Right kidney (tissue), 9 donors: ENCODE measurements at places on chromosomes 3 and 15.

- no peak for DNase-seq
Measured at GRCh38 chr15:59199626-59200465, 6.8 kb upstream of the LDHAL6B start.

- DNase-seq, result peak; percentile 63
Measured at GRCh38 chr3:195154793-195155535, 116.0 kb downstream of the XXYLT1 start.

- no peak for DNase-seq
Measured at GRCh38 chr15:69535998-69536397, 83.4 kb downstream of the RPLP1 start.

DNA sequence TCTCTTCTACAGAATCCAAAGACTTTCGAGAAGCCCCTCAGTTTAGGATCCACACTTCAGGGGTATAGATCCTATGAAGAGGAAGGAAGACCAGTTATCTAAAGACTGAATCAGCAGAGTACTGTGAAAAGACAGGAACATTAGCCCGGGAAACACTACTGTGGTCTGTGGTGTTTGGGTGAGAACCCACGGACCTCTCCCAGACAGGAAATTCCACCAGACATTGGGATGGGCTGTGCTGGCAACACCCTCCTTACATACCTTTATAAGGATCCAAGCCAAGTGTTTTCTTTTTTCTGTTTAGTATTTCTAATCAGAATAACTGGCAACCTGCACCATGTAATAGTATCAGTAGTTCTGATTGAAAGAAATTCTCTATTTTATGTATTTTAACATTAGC is 14.1 kb downstream of the TMEM207 start:
- DNase-seq, result no peak

DNA sequence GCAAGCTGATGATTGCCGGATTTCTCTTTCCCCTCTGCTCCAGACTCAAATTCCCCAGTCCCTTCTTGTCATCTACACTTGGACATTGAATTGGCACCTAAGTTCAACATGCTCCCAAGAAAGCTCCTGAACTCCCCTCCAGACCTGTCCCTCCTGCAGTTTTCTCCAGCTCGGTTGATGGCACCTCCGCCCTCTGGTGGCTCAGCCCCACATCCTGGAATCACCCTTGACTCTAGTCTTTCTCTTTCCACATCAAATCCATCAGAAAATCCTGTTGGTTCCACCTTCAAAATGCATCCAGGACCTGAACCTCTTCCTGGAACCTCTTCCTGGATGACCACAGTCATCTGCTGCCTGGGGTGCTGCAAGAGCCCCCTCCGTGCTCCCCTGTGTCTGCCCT is 60.1 kb downstream of the RASGRF1 start:
- DNase-seq, result no peak

DNA sequence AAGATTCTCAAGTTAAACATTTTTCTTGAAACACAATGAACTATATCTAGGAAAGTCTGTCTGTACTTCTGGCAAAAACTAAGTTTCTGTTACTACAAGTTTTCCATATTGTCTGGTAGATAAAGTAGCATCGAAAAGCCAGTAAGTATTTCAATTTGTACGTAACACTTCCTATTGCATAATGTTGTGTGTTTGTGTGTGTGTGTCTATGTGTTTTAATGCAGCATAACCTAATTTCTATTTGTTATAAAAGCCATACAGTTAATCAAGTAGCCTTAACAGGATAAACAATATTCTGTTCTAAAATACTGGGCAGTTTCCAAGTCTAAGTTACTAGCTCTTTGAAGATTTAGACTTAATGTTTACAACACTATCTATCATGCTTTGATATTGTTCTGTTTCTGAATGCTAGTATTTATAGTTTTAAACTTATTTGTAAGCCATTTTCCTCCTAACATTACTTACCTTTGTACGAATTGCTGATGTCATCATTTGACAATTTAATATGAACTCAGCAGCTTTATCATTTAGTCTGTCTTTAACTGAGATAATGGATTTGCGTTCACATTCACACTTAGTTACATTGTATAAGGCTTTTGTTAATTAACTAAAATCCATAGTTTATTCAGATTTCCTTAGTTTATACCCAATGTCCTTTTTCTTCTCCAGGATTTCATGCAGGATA is 163.9 kb downstream of the CBLB start:
- DNase-seq, result no peak

- DNase-seq, result no peak
Measured at GRCh38 chr3:113594066-113594465, 61.7 kb downstream of the SIDT1 start.

- no peak for DNase-seq
Measured at GRCh38 chr15:62109982-62110851, 43.4 kb downstream of the C2CD4A start.

- no peak for DNase-seq
Measured at GRCh38 chr3:158098834-158099424, 7.3 kb downstream of the SHOX2 start.

DNA sequence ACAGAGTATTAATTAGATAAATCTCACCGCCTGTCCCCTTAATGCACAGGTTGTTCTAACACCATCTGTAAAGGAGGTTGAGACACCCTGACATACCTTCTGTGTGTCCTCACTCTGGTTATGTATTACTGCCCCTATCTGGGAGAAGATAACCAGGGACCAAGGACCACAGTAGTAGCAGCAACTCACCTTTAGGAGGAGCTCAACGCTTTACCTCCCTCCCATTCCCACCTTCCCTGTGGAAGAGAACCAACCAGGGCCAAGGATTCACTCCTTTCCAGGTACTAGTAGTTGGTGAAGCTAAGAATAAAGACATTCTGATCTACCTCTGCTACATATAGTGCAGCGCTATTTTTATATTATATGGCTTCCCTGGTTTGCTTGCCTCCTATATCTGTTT is 232.6 kb downstream of the MEX3B start:
- DNase-seq, result no peak

GRCh38 chr3:165523801-165524200 is 313.4 kb downstream of the BCHE start:
- DNase-seq, result no peak

- DNase-seq, result no peak
Measured at GRCh38 chr15:65466901-65467300, 44.2 kb upstream of the IGDCC4 start.

DNA sequence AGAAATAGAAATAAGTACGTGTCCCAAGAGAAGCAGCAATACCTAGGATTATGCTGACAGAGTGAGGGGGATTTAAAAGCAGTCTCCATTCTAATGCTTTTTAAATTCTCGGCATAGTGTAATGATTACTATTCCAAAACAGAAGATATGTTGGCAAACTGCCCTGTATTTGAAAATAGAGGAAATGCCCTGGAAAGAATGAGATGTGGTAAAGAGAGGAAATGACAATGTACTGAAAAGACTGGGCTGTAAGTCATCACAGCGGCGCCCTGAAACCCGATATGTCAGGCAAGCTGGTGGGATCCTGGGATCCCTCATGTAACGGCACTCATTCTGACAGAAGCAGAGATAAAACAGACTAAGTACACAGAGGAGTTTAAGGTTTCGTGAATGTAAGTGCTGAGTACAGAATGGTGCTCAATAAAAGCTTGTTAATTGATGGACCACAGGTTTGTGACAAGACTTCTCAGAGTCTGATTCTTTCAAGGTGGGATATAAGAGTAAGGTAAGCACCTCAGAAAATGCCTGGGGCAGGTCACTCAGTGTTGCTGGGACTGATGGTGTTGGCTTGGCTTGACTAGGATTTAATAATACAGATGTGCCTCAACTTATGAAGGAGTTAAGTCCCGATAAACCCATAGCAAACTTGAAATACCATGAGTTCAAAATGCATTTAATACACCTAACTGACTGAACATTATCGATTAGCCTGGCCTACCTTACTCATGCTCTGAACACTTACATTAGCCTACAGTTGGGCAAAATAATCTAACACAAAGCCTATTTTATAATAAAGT is 91.4 kb downstream of the NFKBIZ start:
- DNase-seq, result no peak

DNA sequence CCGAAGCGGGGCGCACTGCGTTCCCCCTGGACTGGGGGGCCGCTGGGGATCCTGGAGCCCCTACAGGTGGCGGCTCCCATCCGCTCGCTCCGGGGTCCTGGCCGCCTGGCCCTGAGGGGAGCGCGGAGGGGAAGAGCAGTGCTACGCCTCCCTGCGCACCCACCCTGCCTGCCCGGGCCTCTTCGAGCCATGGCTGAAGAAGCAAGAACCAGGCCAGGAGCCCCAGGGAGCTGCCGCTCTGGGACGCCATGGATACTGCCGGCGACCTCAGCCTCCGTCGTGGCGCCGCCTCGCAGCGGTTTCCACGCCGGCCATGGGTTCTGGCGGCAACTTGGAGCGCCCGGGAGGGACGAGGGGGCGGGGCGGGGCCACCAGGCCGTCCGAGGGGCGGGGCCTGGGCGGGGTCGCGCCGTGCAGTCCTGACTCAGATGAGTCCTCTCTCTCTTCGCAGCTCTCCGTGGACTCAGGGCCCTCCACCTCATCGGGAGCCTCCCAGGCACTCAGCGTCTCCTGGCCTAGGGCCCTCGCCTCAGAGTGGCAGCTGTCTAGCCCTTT is 50.9 kb downstream of the MYL3 start:
- DNase-seq, result peak; percentile 83

GRCh38 chr15:68209735-68210408 is 4.7 kb upstream of the CALML4 start:
- no peak for DNase-seq

- no peak for DNase-seq
Measured at GRCh38 chr15:64892847-64893403, 18.8 kb upstream of the ANKDD1A start.

- no peak for DNase-seq
Measured at GRCh38 chr3:17398959-17399551, 343.4 kb downstream of the TBC1D5 start.

DNA sequence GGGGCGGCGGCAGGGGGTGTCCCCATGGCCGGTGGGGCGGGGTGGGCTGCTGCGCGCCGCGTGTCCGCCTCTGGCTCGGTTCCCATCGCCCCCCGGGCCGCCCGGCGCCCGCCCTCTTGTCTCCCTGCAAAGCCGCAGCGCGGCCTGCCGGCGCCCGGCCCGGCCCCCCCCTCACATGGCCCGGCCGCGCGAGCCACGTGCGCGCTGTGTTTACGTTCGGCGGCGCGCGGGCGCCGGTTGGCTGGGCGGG is 502 bp downstream of the NR1D2 start:
- no peak for DNase-seq

- DNase-seq, result no peak
Measured at GRCh38 chr15:85444122-85444745, 63.8 kb downstream of the AKAP13 start.

DNA sequence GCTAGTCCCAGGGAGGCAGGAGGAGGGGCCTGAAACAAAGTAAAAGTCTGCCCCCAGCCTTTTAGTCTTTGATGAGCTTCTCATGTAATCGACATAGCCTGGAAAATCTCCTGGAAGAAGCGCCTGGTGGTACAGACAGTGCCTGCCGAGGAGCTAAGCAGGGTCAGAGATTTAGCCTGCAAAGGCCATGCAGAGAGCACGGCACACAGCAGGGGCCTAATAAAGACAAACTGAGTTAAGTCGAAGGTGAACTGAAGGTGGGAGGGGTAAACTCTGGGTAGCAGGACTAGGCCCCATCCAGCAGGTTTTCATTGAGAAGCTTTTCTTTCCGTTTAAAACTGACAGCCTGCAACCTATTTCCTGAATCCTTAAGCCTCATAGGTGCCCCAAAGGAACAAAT is 115.5 kb upstream of the ABHD17C start:
- no peak for DNase-seq

DNA sequence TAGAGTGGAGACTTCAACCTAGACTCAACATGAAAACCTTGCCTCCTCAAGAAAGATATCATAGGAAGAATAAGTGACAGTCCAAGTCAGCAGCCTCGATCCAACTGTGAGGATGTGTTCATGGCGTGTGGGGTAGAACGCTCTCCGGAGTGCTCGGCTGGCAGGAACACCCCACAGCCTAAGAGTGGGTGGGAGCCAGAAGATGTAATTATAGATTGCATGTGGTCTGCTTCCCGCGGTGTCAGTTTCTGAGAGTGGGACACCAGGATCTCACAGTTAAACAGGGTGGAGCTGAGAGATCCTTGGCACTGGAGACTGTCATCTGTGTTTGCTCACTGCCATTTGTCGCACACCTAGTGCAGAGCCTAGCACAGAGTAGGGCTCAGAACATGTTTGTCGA is 158.0 kb downstream of the CTNNB1 start:
- DNase-seq, result no peak

DNA sequence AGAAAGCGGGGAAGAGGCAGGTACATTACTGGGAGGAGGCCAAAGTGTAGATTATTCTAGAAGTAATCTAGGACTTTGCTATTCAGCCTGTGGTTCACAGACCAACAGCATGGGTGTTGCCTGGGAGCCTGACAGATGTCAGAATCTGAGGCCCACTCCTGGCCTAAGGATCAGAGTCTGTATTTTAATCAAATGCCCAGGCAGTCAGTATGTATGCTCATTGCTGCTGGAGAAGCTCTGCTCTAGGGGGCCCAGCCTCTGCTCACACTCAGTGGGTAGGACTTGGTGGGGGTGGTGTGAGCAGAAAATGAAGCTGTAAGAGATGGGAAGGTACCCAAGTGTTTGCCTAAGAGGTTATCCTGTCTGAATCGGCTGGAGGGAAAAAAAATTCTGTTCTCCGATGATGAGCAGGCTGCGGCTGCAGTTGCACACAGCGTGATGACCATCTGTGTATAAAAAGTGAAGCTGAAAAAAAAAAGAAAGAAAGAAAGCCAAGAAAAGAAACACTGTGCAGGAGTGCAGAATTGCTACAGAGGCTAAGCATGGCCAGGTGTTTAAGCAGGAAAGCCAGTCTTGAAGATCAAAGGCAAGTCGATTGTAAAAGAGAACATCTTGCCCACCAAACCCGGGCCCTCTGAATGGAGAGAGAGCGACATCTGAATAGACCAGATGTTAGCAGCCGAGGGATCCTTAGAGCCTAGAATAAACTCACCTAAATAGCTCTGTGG is 65.2 kb downstream of the EIF4E3 start:
- DNase-seq, result no peak

- no peak for DNase-seq
Measured at GRCh38 chr3:173001622-173002021, 139.4 kb downstream of the SPATA16 start.

DNA sequence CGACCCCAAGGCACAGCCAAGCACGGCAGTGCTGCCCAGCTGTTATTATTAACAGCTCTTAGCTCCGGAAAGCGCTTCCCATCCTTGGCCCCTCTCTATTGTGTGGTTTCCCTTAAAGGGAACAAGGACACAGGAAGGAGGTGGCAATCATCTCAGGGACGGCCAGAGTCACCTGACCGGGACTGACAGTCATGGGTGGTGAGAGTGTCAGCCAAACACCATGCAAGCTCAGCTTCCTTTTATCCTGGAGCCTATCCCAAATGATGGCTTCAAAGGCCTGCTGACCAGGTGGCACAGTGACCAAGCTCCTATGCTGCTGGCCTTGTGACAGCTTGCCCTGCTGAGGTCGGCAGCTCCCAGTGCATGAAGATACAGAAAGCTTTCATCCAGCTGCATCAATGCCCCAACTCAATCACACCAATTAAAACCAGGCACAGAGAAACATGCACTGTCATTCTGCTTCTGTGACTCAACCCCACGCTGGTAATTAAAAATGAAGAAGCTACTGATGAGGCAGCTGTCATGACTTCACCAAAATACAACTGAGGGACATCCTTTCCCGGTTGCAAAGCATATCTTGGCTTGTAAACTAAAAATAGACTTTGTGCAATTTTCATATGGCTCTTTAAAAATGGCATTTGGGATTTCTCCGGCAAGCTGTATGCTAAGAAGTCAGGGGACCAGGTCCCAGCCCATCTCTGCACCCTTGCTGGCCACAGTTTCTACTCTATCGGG is 34.0 kb downstream of the PCSK6 start:
- DNase-seq, result no peak

- DNase-seq, result no peak
Measured at GRCh38 chr3:32959371-32959770, 7.9 kb downstream of the CCR4 start.
